ENCODE measurements at places on chromosomes 12 and 14. TPM values are rescaled to one million over a fixed set of nuclear protein-coding genes. Genes with fewer than 3 reads are reported as not detected.

Gene BDKRB2
- total RNA-seq = 6.7 TPM

Gene DHRS4L2
- total RNA-seq = 13.2 TPM

Gene AKAP3
- total RNA-seq = 0.68 TPM

Gene SLCO1B1
- total RNA-seq = not detected

Gene KRT75
- not detected for total RNA-seq

Gene CCDC197
- total RNA-seq = not detected

Gene GRIN2B
- total RNA-seq = not detected
